ENCODE measurements at places on chromosomes 11 and 22.

DNA sequence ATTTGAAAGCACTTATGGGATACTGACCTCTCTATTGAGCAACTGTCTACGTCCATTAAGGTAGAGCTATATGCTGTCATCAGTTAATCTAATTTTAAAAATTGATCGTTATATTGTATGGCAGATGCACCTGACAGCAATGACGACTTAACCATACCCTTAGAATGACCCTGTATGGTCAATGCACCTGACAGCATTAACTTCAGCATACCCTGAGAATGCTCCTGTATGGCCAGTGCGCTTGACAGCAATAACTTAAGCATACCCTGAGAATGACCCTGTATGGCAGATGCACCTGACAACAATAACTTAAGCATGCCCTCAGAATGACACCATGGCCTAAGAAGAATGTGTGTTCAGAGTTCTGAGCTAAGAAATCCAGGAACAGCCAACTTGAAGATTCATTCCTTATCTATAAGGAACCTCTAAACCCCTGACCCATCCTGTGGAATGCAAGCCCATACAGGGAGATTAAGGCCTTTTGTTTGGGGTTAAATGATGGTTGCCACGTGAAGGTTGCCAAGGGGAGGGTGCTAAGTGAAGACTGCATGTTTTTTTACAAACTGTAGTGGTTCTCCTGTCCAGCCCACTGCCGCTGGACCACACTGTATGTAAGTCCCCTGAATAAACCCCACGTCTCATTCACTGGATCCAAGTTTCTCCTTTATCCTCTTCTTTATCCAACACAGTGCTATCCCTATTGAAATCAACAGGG, 138.3 kb downstream of the GUCY1A2 start:
- DNase-seq: no peak

- DNase-seq: no peak
Observed at GRCh38 chr11:44876906-44877305, 73.8 kb downstream of the TP53I11 start.

GRCh38 chr22:29629903-29630516, 26.6 kb downstream of the NF2 start:
- DNase-seq: no peak

GRCh38 chr11:131195661-131196517, 174.5 kb upstream of the NTM start:
- DNase-seq: peak; percentile 20

DNA sequence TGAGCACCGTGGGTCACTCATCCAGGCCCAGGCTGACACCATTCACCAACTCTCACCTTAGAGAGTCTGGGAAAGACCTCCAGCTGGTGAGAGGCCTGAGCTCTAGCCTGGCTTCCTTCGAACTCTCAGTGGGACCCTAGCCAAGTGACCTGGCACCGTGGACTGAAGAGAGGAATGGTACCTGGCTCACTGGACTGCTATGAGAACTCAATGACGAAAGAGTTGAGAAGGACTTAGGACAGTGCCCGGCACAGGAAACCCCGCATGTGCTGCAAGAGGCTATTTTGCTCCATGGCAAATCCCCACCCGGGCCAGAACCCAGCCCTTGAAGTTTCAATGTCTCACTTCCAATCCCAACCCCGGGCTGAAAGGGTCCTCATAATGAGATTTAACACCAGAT, 605 bp upstream of the RAPSN start:
- no peak for DNase-seq

- no peak for DNase-seq
Observed at GRCh38 chr11:70569996-70570692, 171.8 kb downstream of the CTTN start.

GRCh38 chr11:27489092-27489491, 16.5 kb upstream of the LGR4 start:
- no peak for DNase-seq

DNA sequence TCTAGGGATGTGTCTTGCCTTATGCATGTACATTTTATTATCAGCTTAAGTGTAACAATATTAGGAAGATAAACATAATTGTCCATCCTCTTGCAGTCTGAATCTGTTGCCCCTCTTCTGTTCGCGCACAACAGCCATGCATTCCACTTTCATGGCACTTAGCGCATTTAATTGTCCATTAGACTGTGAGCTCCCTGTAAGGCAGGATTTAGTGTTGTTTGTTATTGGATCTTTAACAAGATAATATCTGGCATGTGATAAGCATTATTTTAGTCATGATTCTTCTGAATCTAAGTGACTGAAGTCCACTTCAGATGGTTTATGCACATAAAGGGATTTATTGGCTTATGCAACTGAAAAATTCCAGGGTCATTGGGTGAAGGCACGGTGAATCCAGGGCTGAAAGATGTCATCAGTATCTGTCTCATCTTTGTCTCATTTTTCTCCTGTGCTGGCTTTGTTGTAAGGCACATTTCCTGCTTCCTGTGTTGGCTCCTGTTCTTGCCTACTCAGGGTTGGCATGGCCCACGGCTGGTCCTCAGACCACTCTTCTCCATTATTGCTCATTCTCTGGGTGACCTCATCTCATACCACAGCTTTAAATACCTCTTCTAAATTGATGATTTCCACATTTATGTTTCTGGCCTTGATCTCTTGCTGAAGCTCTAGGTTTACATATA, 37.6 kb downstream of the ATXN10 start:
- DNase-seq: peak; percentile 78

GRCh38 chr11:66886671-66887221, 29.9 kb downstream of the LRFN4 start:
- DNase-seq: peak; percentile 76

GRCh38 chr11:28863422-28863821, 755.2 kb downstream of the METTL15 start:
- no peak for DNase-seq

DNA sequence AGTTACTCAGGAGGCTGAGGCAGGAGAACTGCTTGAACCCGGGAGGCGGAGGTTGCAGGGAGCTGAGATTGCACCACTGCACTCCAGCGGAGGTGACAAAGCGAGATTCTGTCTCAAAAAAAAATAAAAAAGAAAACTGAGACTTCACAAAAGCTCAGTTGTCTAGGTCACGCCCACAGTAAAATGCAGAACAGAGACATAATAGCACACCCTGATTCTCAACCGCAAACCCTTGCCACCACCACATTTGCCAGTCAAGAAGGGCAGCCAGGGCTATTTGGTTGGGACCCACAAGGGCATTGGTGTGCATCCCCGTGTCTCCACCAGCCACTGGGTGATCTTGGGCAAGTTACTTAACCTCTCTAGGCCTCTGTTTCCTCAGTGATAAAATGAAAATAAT, 25.4 kb downstream of the CREB3L1 start:
- DNase-seq: no peak

DNA sequence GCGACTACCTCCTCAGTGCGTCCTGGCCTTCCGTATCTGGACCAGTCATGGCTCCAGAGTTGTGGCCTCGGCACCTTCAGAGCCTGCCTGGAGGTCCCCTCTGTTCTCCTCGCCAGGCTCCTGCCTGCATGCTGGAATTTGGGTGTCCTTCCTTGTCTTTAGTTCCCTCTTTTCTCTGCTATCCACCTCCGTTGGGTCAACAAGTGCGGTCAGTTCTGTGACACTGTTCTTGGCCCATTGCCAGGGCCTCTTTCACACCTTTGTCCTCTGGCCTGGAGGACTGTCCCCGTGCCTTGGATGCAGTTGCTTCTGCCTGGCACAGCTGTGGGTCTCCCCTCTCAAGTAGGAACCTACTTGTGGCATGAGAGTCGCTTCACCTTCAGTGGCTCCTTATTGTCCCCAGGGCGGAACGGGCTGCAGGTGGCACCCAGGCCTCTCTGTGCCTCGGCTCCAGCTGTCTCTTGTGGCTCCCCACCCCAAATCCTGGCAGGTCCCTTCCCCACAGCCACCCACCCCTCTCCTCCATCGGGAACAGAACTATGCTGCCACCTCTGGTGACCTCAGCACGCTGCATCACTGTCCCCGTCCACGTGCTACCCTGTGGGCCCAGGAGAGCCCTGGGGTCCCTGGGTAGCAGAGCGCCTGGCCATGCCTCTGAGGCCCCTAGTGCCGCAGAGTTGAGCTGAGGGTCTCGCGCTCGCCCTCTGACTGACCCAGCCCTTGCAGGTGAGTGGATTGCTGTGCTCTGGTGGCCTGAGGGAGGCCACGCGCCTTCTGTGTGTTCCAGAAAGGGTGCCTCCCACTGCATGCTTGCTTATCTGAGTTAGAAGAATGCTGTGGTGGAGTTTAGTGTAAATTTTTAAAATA, 4.7 kb downstream of the DGCR8 start:
- no peak for DNase-seq

DNA sequence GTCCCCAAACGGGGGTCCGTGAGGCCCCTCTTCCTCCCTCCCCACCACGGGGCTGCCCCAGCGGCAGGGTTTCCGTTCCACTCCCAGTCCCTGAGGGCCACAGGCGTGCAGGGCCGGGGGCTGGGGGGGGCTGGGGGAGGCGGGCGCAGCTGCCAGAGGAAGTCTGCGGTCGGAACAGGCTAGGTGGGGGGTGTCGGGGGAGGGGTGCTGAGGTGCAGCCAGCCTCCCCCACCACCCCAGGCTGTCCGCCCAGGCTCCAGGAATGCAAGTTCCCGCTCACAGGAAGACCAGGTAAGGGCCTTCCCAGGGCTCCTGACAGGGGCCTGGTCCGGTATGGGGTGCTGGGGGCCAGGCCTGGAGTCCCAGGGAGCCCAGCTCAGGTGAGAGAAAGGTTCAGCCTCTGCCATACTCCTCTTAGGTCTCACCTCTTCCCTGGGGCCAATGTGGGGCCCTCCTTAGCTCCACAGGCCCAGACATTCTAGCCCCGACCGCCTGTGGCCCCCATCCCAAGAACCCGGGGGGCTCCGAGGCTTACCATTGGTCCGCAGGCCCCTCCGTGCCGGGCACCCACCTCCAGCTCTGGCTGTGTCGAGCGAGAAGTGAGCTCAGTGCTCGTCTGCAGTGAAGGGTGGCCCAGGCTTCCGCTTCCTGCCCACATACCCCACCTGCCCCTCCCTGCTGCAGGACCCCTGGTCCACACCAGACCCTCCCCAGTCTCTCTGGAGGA, at the start of gene PTPRCAP:
PTPRCAP (minus strand) TSS at position 601 of the 727 bp plus-strand sequence; CDS start at position 538, 63 bp downstream.
- DNase-seq: no peak

- DNase-seq: peak; percentile 66
Observed at GRCh38 chr11:117985953-117986887, at the start of gene IL10RA. IL10RA (plus strand) TSS chr11:117986394; CDS start chr11:117986468, 74 bp downstream.

- no peak for DNase-seq
Observed at GRCh38 chr22:41579997-41580355, 9.7 kb downstream of the PMM1 start.

- no peak for DNase-seq
Observed at GRCh38 chr11:86458294-86459001, 83.8 kb downstream of the CCDC81 start.

All from iris pigment epithelial cell (primary cell).